ENCODE measurements at places on chromosomes 3 and 15. TPM values are rescaled to one million over a fixed set of nuclear protein-coding genes. Genes with fewer than 3 reads are reported as not detected.

Gene FSD2
- not detected for total RNA-seq

Gene MYLK
- 405 TPM for total RNA-seq

Gene CDC25A
- 5.9 TPM for total RNA-seq

Gene NR1I2
- not detected for total RNA-seq

Gene XIRP1
- not detected for total RNA-seq

Gene AKAP13
- 54.8 TPM for total RNA-seq

Gene IMPG2
- 0.06 TPM for total RNA-seq

Gene FBXO40
- total RNA-seq = not detected

Gene ROBO1
- total RNA-seq = 51.0 TPM

Gene GATA2
- 77.4 TPM for total RNA-seq

Gene PLIN1
- total RNA-seq = not detected

Gene DNAJA4
- 0.14 TPM for total RNA-seq

Gene LRRK1
- 14.9 TPM for total RNA-seq

Gene OXTR
- total RNA-seq = 596 TPM

Gene TTLL13
- not detected for total RNA-seq

Gene ZMYND10
- 1.1 TPM for total RNA-seq

Gene HMCES
- 30.1 TPM for total RNA-seq

Gene SAMD7
- not detected for total RNA-seq

Gene REC114
- total RNA-seq = not detected

Gene MCF2L2
- not detected for total RNA-seq
